ENCODE measurements at places on chromosomes 1 and 21. TPM values are rescaled to one million over a fixed set of nuclear protein-coding genes. Genes with fewer than 3 reads are reported as not detected.

- H3K4me1 ChIP-seq, result no peaks in the 10 kb centered on the region
- H3K36me3 ChIP-seq, result no peaks in the 10 kb centered on the region
- no peak for DNase-seq
- no peak overlapping the region for H3K27ac ChIP-seq
- no peak overlapping the region for H3K4me3 ChIP-seq
Measured at GRCh38 chr1:9465640-9466039, 73.6 kb upstream of the SLC25A33 start.

The CFAP74 gene
- 3.0 TPM for total RNA-seq

GRCh38 chr1:95384567-95384966 is 150.6 kb downstream of the RWDD3 start:
- peaks cover 29% of the 10 kb centered on the region for H3K27me3 ChIP-seq
- no peak overlapping the region for H3K27ac ChIP-seq
- peak; percentile 17 for DNase-seq
- no peak overlapping the region for H3K4me3 ChIP-seq

- no peaks in the 10 kb centered on the region for H3K27me3 ChIP-seq
- no peak for DNase-seq
- no peaks in the 10 kb centered on the region for H3K36me3 ChIP-seq
- H3K27ac ChIP-seq, result no peak overlapping the region
Measured at GRCh38 chr1:179971563-179972496, 17.2 kb downstream of the CEP350 start.

The LORICRIN gene
- not detected for total RNA-seq

- no peak overlapping the region for H3K4me3 ChIP-seq
- no peak overlapping the region for H3K27ac ChIP-seq
- no peaks in the 10 kb centered on the region for H3K36me3 ChIP-seq
- no peaks in the 10 kb centered on the region for H3K4me1 ChIP-seq
- DNase-seq, result no peak
- H3K27me3 ChIP-seq, result no peaks in the 10 kb centered on the region
Measured at GRCh38 chr1:11320153-11320936, 47.3 kb downstream of the UBIAD1 start.

The HES4 gene
- total RNA-seq, result 41.8 TPM

DNA sequence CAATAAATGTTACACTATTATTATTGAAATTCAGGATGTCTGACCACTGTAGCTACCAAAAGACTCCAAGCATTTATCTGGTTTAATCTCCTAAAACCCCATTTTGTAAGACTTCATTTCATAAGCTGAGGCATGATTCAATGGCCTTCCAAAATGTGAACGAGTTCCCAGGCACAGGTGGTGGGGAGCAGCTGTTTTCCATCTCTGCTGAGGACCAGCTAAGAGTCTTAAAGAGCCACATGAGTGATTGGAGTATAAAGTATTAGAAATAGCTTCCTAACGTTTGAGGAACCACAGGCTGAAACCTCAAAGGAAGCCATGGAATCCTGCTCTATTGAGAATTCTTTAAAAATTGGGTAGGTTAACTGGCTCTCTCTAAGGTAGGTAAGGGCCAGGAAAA is 44.9 kb downstream of the SEC16B start:
- no peak for DNase-seq
- no peak overlapping the region for H3K27ac ChIP-seq
- no peak overlapping the region for H3K4me3 ChIP-seq
- no peaks in the 10 kb centered on the region for H3K4me1 ChIP-seq

- peak overlapping the region; percentile 91 for H3K4me3 ChIP-seq
- H3K4me1 ChIP-seq, result peaks cover 78% of the 10 kb centered on the region
- H3K27me3 ChIP-seq, result no peaks in the 10 kb centered on the region
- peak; percentile 52 for DNase-seq
- H3K36me3 ChIP-seq, result peaks cover 7% of the 10 kb centered on the region
- peak overlapping the region; percentile 96 for H3K27ac ChIP-seq
Measured at GRCh38 chr1:207752456-207752998, 673 bp downstream of the CD46 start.

DNA sequence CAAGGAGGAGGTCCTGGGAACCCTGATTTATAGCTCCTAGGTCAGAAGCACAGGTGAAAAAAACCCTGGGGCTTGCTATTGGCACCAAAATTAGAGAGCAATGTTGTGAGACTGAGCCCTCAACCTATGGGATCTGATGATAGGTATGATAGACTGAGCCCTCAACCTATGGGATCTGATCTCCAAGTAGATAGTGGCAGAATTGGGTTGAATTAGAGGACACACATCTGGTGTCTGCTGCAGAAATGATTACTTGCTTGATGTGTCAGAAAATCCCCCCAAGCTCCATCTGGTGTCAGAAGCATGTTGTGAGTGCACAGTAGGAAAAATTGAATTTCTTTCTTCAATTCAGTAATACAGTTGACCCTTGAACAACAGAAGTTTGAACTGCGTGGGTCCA is 62.4 kb downstream of the MAP3K21 start:
- H3K36me3 ChIP-seq, result no peaks in the 10 kb centered on the region
- no peak overlapping the region for H3K27ac ChIP-seq
- DNase-seq, result no peak
- no peaks in the 10 kb centered on the region for H3K4me1 ChIP-seq

GRCh38 chr1:180579961-180580611 is 21.3 kb downstream of the OVAAL start:
- DNase-seq, result peak; percentile 57
- no peaks in the 10 kb centered on the region for H3K36me3 ChIP-seq
- no peaks in the 10 kb centered on the region for H3K27me3 ChIP-seq
- no peak overlapping the region for H3K4me3 ChIP-seq
- H3K4me1 ChIP-seq, result peaks cover 15% of the 10 kb centered on the region

DNA sequence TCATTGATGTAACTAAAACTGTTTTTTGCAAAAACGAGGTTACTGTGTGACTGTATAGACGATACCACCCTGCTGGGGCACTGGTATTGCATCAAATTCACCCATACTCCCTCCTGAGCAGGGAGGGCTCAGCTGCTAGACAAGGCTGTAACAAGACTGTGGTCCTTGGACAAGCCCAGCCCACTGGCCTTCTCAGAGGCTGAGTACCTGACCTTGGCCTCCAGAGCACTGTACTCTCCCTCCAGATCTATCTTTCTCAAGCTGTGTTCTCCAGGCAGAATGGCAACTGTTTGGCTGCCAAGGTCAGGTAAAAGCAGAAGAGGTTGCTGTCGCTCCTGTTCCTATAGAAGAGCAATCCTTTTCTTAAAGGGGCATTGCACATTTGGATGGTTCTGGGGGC is 8.5 kb downstream of the OLFML2B start:
- no peaks in the 10 kb centered on the region for H3K4me1 ChIP-seq
- no peaks in the 10 kb centered on the region for H3K36me3 ChIP-seq
- DNase-seq, result no peak
- peaks cover 14% of the 10 kb centered on the region for H3K27me3 ChIP-seq
- no peak overlapping the region for H3K27ac ChIP-seq

DNA sequence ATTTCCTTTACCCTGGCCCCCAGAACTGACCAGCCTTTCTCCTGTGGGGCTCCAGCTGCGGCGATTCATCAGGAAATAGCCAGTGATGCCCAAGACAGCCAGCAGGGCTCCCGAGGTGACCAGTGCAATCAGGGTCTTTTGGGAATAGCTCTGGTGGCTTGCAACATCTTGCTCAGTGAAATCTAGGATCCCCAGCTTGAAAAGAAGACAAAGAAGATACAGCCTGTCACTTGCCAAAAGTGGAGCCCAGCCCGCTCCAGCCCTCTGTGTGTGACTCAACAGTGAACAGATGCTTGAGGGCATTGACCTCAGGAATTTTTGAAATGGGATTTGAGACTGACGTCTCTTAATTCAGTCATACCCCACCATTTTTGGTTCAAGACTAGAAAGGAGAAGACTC is 22.3 kb downstream of the CD34 start:
- no peak overlapping the region for H3K27ac ChIP-seq
- DNase-seq, result no peak
- H3K4me1 ChIP-seq, result no peaks in the 10 kb centered on the region
- peaks cover 6% of the 10 kb centered on the region for H3K27me3 ChIP-seq
- no peaks in the 10 kb centered on the region for H3K36me3 ChIP-seq
- no peak overlapping the region for H3K4me3 ChIP-seq

- H3K4me1 ChIP-seq, result no peaks in the 10 kb centered on the region
- H3K27ac ChIP-seq, result no peak overlapping the region
- peaks cover 8% of the 10 kb centered on the region for H3K36me3 ChIP-seq
- H3K4me3 ChIP-seq, result no peak overlapping the region
- no peak for DNase-seq
Measured at GRCh38 chr21:39251326-39251725, 62.1 kb downstream of the BRWD1 start.

DNA sequence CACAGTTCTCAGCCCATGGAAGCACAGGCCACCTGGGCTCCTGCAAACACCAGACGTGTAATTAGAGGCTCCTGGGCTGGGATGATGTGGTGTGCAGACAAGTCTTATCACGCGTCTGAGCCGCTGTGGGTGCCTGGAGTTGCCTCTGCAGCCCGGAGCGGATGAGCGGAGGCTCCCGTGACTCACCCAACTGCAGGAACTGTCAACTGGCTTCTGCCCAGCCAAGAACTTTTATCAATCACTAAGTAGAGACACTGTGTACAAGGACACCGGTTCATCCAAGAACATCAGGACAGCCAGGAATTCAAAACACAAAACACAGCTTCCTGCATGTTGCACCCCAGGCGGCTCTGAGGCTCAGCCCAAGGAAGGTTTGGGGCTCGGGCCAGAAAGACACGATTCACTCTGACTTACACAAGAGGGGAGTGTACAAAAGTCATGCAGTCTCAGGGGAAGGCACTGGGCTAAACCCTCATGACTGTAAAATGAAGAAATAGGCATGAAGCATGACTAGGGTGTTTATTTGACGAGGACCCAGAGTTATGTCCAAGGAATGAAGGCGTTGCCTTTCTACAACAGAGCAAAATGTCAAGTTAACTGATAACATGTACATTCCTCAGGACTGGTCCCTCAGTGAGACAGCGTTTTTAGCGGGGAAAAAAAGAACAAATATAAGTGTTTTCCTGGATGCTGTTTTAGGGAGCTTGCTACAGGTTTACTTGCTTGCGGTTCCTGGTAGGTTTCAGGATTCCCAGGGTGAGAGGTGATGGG is 21.1 kb downstream of the ERRFI1 start:
- H3K4me3 ChIP-seq, result no peak overlapping the region
- peak; percentile 70 for DNase-seq

Data from PC-9 (cell line).